ENCODE measurements at places on chromosomes 16 and 17.

DNA sequence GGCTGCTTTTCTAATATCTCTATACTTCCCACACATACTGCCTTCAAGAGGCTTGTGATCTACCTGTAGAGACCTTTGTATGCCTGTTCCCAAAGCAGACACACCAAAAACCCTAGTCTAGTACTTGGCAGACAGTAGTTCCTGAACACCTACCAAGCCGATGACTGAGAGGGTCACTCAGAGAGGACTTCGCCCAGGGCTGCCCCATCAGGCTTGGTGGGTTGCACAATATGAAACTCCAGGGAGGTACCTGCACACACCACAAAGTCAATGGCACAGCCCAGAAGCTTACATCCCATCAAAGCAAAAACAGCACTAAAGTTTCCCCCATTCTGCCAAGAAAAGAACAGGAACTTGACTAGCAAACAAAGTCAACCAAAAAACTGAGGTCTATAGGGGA is 30.3 kb downstream of the ASPA start:
- no peak for DNase-seq

DNA sequence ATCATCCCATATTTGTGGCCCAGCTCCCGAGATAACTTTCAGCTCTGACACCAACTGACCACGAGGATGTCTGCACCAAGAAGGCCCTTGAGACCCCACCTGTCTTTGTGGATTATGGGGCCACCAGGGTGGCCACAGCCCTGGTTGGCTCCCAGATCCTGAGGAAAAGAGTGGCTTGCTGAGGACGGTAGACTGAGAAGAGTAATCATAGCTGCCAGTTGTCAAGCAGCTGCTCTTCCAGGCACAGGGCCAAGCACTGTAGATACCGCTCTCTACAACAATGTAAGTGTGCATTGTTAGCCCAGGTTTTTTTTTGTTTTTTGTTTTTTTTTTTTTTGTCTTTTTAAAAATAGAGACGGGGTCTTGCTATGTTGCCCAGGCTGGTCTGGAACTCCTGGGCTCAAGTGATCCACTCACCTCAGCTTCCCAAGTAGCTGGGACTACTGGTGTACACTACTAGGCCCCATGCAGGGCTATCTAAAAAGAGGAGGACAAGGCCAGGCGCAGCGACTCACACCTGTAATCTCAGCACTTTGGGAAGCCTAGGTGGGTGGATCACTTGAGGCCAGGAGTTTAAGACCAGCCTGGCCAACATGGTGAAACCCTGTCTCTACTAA is 9.6 kb downstream of the ZNF205 start:
- DNase-seq = no peak

GRCh38 chr16:65749506-65749905 is 617.0 kb upstream of the CDH5 start:
- no peak for DNase-seq

GRCh38 chr17:74493331-74493833 is 26.9 kb downstream of the CD300A start:
- peak; percentile 75 for DNase-seq

DNA sequence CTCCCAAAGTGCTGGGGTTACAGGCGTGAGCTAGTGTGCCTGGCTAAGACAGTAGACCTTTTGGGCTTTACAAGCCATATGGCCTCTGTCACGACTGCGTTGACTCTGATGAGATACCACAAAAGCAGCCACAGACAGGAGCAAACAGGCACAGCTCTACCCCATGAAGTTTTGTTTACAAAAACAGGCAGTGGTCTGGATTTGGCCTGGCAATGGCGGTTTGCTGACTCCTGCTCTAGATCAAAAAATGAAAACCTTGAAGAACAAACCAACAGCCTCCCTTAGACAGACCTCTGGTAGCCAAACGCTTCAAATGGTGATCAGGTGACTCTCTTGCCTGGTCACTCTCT is 20.7 kb downstream of the SLC43A2 start:
- DNase-seq = no peak

DNA sequence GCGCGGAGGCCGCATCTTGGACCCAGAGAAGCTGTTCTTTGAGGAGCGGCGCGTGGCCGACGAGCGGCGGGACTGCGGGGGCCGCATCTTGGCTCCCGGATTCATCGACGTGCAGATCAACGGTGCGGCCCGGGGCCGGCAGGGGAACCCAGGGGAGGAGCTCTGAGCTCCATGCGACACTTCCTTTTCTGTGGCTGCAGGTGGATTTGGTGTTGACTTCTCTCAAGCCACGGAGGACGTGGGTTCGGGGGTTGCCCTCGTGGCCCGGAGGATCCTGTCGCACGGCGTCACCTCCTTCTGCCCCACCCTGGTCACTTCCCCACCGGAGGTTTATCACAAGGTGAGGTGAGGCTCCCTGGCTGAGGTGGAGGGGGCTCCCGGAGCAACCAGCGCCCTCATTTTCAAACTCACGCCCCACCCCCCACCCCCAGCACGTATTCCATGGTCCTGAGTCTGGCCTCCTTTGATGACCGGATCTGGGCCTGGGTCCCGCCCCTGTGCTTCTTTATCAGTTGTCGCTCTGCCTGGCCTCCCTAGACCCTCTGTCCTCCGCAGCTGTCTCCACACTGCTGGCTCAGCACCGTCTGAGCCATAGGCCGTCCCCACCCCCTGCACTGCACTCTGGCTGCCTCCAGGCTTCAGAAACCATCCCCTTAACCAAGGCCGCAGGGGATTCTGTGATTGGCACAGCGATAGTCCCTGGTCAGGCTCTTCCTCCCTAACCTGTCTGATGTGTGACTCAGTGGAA is 787 bp downstream of the AMDHD2 start:
- peak; percentile 64 for DNase-seq

- DNase-seq = peak; percentile 41
Observed at GRCh38 chr17:33874617-33875060, 380.4 kb upstream of the CCL2 start.

DNA sequence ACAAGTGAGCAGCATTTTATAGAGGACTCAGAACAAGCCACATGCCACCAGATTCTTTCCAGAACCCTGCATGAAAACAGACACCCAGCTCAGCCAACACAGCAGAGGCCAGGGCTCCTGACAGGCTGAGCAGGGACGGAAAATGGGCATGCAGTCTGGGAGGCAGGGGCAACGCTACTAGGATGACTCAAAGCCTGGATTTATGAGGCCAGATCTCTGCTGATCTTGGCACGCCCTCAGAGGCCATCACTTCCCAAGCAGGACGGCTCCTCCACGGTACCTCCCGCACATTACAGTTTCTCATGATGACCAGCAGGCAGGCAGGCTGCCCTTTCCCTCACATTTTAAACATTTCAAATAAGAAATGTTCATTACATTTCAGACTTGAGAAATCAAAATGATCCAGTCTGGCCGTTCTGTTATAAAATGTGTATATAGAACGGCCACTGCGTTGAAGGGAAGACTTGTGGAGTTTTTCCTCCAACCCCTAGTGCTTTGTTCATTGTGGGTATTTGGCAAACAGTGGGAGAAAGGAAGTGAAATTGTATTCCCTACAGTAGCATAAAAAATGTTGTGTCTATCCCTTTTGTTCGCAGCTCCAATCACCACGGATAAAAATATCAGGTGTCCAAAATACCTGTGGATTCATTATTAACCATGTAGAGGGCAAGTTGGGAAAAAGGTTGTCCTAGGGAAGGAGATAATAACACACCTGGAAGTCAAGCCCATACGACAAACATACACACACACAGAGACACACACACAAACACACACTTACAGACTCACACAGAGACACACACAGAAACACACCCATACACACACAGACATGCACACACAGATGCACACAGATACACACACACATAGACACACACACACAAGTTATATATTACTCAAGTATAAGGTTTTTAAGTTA is 64.8 kb upstream of the ADAMTS18 start:
- DNase-seq = no peak

DNA sequence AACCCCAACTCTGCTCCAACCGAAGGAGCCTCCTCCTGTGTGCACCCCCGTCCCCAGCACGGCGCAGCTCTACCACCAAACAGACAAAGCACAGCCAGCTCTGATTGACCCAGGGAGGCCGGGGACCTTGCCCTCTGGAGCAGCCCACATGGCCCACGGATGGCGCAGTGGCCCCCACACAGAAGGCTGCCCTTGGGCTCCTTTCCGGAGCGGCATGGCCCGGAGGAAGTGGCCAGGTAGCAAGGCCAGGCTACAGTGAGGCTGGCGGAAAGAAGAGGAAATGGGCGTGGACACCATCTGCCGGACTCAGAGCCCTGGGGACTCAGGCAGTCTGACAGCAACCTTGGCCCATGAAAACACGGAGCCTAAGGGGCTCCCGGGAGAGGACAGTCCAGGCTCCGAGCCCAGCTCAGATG is 19.9 kb upstream of the ZC3H18 start:
- DNase-seq = peak; percentile 56

- DNase-seq = peak; percentile 75
Observed at GRCh38 chr17:68509141-68510057, 2.8 kb upstream of the PRKAR1A start.

DNA sequence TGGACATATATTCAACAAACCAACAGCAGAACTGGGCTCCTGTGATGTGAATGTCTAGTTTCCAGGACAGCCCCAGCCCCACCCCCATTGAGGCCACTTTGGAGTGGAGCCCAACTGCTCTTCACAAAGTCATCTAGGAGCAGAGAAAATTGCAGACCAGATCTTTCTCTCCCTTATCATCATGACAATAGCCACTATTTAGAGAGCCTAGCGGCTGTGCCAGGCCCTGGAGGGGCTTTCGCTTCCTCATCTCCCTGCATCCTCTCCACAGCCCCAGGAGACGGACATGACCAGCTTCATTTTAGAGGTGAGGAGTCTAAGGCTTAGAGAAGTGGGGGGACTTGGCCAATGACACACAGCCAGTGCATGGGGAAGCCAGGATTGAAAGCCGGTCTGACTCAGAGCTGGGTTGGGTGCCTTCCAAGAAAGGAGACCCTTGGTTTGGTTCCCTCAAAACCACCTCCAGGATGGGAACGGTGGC is 1.4 kb downstream of the PRSS8 start:
- peak; percentile 32 for DNase-seq

- DNase-seq = no peak
Observed at GRCh38 chr17:80318166-80318565, 57.5 kb downstream of the RNF213 start.

DNA sequence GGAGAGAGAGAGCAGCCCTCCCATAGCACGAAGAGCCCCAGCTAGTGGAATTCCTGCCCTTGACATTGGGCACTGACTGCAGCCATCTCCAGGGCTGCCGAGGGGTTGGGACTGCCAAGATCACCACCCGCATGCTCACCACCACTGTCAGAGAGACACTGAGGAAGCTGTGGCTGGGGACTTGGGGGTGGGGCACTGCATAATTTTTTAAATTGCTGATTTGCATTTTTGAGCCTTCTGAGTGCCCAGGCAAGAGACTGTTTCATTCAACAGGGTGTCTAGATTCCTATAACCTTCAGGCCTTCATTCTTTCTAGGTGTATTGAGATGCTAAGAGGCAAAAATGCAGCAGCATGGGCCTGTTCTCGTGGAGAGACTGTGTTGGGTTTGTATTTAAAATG is 9.0 kb upstream of the EPX start:
- no peak for DNase-seq

DNA sequence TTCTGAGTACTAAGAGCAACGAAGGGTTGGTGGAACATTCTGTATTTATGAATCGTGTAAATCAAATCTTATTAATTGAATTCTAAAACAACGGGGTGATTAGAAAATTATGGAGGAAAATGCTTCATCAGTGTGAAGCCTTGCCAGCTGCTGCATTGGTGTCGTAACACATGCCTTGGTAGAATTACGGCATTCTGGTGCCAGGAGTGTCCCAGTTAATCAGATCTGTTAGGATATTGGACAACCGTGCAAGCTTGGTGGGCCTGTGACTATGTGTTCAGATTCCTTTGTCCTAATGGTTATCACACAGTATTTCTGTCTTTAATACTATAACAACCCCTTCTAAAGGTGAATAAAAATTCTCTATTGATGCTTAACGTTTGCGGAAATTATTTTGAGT is 44.2 kb upstream of the TANC2 start:
- no peak for DNase-seq

DNA sequence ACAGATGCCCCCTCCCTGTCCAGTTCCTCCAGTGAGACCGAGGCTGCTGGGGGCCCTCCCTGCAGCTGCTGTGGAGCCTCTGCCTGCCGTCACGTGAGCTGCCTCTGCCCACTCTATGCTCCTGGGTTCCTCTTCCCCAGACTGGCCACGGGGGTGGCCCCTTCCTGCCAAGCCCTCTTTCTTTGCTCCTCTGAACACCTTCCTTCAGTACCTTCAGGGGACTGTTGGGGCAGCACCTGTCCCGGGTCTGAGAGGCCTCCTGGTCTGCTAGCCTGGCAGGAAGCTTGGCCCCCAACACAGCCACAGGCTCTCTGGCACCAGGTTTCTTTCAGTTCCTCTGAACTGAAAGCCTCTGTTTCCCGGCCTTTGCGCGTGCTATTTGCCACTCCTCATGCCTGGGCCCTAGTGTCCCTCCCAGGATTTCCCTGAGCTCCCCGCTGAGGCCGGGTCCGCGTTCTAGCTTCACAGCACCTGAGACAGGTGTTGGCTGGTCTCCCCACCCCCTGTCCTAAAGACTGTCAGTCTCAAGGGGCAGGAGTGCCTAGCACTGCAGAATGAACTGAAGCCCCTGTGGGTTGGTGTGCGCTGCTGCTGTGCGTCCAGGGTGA is 6.6 kb upstream of the ATP6V0C start:
- no peak for DNase-seq

DNA sequence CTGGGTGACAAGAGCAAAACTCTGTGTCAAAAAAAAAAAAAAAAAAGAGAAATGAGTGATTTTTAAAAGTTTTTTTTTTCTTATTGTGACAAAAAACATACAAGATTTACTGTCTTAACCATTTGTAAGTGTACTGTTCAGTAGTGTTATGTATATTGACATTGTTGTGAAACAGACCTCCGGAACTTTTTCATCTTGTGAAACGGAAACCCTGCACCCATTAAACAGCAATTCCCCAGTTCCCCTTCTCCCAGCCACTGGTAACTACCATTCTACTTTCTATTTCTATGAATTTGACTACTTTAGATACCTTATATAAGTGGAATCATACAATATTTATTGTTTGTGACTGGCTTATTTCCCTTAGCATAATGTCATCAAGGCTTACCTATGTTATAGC is 18.7 kb downstream of the DUS2 start:
- peak; percentile 49 for DNase-seq

GRCh38 chr17:7951143-7951792 is 19.3 kb downstream of the CNTROB start:
- DNase-seq = no peak

DNA sequence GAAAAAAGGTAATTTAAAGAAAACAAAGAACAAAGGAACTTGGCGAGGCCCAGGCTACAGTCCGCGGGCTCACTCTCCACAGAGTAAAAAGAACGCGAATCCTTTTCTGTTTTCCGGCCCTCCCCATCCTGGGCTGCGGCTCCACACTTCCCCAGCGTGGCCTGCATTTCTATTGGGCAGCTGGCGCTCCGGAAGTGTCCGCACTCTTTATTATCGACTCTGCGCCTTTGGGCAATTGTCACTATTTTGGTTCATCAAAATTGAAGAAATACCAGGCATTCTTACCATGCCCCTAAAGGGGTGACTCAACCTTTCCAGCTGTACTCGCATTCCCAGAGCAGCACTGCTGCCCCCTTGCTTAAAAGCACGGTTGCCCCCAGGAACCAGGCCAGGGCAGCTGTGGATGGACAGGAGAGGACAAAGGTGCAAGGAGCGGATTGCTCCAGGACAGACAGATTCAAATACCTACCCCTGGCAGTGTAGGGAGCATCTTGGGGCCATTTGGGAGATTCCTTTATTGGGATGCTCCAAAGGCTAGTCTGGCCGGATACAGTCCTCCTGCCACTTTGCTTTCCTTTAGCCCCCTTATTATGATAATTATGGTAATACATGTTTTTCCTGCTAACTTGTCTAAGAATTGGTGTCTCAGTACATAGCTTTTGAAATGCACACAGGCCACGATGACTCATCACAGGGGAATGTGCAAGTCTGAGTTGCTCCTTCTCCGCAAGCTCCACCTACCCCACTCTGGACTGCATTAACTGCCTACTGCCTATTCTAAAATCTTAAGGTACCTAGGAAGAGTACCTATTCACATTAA is 985 bp upstream of the SLFN12 start:
- DNase-seq = peak; percentile 98
